ENCODE measurements at places on chromosomes 11 and 22.

DNA sequence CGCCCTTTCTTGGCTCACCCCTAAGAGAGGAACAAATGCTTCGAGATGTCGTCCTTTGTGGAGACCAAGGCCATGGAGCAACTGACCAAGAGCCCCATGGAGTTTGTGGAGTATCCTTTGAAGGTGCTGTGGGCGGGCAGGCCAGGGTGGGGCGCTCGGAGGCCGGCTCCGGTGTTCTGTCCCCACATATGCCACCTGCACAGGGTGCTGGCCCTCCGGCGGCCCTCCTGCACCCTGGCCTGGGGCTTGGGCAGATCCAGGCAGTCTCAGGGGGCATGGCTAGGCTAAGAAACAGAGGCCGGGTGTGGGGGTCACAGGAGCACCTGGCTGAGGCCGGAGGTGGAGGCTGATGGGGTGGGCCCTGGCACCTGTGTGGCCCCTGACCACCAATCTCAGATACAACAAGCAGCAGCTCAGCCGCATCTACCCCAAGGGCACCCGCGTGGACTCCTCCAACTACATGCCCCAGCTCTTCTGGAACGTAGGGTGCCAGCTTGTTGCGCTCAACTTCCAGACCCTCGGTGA, 10.3 kb downstream of the PLCB3 start:
- DNase-seq = no peak

DNA sequence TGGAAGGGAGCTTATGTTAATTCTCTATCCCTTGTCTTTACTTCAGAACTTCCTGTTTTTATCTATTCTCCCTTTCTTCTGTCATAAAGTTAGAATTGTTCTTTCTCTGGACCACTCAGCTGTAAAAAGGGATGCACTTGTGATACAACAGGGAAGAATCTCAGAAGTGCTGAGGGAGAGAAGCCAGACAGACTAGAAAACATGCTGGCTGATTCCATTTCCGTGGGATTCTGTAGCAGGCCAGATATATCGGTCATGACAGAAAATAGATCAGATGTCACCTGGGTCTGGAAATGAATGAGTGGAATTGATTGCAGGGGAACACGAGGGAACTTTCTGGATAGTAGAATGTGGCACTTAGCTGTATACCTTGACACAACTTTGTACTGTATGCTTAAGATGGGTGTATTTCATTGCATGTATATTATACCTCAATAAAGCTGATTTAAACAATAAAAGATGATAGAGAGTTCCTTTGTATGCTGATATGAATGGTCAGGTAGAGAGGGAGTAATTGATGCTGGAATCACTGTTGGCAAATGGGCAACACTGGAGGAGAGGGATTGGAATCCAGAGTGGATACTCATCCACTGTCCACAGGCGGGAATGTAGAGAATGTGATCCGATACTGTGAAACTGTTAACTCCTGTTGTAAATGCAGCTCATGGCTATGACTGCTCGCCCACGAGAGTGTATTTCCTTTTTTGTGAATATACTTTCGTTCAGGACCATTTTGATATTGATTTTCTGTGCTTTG, 59.6 kb downstream of the ATXN10 start:
- no peak for DNase-seq

DNA sequence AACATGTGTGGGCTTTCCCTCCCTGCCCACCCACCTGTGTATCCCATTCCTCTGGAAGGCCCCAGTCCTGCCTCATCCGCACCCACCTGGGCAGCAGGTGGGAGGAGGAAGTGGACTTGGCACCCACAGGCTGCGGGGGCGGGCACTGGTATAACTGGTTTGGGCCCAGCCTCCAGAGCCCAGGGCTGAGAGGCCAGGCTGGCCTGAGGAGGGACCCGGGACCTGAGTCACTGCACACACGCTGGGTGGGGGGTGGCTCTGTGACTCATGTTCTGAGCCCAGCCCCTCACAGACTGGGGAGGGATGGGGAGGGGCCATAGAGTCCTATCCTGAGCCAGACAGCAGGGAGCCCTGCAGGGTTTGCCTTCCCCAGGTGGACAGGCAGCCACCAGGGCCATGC, 16.7 kb downstream of the PHLDA2 start:
- DNase-seq = no peak

GRCh38 chr11:35165423-35166368, 26.7 kb downstream of the CD44 start:
- no peak for DNase-seq

GRCh38 chr11:104091281-104092096, 55.0 kb downstream of the DDI1 start:
- no peak for DNase-seq

DNA sequence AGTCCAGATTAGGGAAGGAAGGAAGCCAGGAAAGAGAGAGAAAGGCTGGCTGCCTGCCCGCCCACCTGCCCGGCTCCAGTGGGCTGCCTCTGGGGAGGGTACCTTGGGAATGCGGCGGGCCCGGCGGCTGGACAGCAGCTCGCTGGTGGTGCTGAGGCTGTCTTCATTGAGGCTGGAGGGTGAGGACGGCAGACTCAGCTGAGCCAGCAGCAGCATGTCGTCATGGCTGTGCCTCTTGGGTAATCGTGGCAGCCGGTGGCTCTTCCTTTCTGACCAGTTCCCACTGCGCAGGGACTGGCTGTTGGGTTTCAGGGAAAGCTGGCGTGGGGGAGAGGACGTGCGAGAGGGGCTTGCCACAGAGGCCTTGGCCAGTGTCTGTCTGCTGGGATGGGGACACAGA, 32.9 kb downstream of the RPL27A start:
- DNase-seq = no peak

DNA sequence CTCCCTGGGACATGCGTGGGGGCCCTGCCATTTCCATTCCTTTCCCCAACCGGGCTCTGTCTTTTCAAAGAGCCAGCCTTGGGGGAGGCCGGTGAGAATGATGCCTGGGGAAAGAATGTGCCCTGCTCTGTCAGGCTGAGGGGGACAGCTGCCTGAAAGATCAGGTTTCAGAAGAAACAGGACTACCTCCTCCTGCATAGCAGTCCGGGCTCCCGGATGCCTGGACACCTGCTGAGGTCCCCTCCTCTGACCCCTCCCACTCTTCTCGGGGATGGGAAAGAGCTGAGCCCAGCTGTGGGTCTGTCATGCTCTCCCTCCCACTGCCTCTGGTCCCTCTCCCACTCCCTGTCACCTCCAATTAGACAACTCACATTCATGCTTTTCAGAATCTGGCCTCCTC, 41.8 kb upstream of the CDON start:
- DNase-seq = no peak

DNA sequence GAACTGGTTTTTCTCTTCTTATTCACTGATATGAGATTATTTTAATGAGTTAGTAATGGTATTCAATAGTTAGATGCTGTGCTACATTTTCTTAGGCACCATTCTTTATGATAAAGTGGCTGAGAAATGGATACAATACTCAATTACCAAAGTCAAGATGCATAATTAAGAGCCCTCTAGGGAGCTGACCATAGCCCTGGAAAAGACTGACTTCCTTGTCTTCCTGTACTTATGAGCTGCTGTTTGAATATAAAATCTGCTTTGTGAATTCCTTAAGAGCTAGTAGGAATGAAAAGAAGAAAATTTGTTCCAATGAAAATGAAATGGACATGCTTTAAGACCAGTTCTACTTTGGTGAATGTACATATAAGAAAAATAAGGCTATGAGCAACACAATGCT, 452.3 kb downstream of the KCNA4 start:
- DNase-seq = no peak

DNA sequence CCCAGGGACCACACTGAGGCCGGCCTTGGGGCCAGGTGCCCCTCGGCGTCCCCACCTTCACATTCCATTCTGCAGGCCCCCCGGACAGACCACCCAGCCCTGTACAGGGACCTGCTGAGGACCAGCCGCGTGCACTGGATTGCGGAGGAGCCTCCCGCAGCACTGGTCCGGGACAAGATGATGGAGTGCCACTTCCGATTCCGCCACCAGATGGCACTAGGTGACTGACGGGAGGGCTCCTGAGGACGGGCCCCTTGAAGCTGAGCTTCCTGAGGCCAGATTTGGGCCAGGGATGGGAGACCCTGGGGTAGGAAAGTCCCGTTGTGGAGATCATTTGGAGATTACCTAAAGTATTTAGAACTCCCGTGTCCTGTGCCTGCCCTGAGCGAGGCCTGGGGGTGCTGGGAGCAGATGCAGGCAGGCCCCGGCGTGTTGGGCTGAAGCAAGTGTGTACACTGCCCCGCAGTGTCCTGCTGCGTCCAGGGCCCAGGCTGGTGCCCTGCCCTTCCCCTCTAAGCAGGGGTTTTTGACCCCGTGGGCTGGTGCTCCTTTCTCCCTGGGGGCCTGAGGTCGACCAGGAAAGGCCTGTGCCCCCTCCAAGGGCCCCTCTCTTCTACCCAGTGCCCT, 20.0 kb downstream of the TRMU start:
- DNase-seq = no peak

DNA sequence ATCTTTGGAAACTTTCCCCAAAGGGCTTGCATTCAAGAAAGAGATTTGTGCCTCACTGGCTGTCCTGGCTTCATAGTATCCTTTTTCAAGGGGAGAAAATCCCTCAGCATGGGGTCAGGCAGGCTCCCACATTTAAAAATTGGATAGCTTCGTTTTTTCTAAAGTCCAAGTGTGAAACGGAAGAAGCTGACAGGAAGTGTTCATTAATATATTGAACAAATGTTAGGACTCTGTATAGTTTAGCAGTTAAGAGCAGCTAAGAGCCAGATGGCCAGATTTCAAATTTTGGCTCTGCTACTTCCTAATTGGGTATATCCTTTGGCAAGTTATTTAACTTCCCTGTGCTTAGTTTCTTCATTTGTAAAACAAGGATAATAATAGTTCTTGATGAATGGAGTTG, 354.9 kb upstream of the FAT3 start:
- no peak for DNase-seq

- DNase-seq = no peak
Measured at GRCh38 chr11:131987703-131988102, 617.3 kb downstream of the NTM start.

GRCh38 chr11:83166193-83166866, 9.4 kb downstream of the PCF11 start:
- no peak for DNase-seq

- no peak for DNase-seq
Measured at GRCh38 chr22:32776802-32777201, 24.7 kb upstream of the TIMP3 start.

- DNase-seq = peak; percentile 97
Measured at GRCh38 chr11:64230171-64230984, at the start of gene DNAJC4. Gene DNAJC4 (plus strand): TSS chr11:64230548. CDS start chr11:64230855, 307 bp downstream.

- no peak for DNase-seq
Measured at GRCh38 chr11:35825386-35825785, 118.5 kb upstream of the LDLRAD3 start.

DNA sequence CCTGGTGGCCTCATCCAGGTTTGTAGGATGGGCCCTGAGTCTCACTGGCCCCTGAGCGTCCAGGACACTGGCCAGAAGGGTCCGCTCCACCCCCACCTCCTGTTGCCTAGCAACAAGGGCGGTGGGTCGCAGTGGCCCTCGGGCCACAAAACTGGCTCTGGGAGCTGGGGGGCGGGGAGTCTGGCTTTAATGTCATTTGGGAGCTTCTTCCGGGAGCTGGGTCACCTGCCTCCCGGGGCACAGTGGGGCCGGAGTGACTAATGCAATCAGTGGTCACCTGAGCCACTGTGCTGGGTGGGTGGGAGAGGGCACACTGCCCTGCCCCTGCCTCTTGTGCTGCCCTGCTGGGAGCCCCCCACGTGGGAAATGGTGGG, 2.6 kb downstream of the TH start:
- no peak for DNase-seq

DNA sequence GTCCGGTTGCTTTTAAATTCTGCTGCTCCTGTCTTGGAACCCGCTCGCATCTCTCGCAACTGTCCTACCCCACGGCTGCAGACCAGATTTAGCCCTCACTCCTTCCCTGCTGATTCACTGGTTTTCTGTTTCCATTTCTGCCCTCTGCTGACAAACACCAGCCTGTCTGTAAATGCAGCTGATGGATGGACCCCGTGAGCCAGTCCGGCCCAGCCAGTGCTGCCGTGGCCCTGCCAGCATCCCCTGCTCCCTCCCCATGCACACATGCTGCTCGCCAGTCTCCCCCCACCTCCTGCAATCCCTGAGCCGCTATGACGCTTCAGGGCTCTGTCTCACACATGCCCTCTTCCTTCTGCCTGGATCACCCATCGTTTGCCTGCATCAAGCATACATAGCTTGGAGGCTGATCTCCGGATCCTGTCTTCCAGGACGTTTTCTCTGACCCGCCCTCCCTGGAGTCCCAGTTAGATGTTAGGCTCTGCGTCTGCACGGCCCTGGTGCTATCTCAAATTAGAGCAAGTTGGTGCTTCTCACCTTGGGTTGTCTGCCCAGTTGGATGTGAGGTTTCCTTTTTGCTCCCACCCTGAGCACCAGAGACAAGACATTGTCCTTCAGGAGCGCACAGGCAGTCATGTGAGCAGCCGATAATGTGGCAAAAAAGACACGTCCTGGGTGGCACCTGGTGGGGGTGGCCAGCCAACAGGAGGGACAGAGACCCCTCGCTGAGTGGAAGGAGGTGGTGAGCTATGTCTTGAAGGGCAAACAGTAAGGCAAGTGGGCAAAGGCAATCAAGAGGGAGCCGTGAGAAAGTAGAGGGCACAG, 4.3 kb upstream of the ACR start:
- no peak for DNase-seq

DNA sequence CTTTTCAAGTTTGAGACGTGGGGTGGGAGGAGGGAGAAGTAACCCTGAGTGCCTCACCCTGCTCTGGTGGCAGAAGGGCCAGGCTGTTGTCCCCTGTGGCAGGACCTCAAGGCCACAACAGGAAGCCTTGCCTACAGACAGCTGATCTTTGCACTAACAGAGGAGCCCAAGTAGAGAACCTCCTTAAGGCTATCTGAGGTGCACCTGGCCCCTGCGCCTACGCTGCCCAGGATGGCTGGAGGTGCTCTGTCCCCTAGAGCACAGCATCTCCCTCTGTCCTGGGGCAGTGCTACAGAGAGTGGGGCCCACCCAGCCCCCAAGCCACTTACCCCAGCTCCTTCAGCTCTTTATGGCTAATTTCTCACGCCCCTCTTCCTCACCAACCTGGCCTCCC, 27.0 kb downstream of the MYO7A start:
- no peak for DNase-seq
